ENCODE measurements at places on chromosomes 6 and 20.

GRCh38 chr6:48973491-48973890, 489.6 kb downstream of the MMUT start:
- DNase-seq: no peak

GRCh38 chr20:38935285-38935684, 9.1 kb downstream of the FAM83D start:
- DNase-seq: no peak

DNA sequence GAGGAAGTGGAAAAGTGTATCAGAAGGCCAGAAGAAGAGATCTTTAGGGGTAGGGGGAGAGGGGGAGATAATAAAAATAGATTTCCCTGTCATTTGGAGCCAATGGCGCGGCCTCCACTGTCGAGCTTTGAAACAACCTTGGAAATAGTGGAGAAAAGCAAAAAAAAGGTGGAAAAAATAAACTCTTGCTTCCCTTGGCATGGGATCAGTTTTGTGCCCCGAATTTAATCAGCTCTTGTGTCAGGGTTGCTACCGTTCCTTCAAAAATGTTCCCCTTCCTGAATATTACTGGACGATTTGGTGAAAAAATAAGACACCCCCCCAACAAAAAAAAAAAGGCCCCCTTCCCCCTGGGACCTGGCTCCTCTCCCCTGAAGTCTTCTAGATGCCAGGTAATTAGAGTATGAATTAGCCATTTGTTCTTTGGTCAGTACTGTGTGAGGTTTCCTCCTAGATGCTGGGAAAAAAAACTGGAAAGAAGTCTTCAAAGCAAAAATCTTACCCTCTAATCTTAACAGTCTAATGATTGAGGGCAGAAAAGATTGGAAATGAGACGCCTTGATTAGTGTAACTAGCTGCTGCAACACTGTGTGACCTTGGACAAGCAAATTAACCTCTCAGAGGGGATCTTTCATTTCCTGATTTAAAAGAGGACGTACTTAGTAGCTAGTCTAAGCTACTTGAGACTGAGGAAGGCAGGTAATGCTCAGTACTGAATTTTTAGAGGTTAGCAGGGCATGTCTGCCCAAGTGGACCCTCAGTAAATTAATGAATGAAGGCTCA, 872 bp upstream of the RBM39 start:
- peak; percentile 64 for DNase-seq

GRCh38 chr6:83884523-83884922, 25.0 kb downstream of the CYB5R4 start:
- DNase-seq: no peak

DNA sequence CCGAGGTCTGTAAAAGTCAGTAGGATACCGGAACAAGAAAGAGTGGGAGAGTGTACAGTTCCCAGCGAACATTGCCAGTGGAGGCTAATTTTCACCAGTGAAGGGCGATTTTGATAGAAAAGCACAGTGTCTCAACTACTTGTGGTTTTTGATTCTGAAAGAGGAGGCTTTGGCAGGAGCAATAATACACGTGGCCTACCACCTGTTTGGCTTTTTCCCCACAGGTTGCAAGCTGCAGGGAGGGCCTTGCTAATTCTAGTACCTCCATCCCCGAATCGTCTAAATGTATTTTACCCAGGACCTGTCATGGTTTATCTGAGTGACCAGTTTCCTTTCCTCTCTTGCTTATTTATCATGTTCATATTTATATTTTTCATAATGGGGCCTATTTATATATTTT, 3.3 kb upstream of the EFCAB8 start:
- no peak for DNase-seq

DNA sequence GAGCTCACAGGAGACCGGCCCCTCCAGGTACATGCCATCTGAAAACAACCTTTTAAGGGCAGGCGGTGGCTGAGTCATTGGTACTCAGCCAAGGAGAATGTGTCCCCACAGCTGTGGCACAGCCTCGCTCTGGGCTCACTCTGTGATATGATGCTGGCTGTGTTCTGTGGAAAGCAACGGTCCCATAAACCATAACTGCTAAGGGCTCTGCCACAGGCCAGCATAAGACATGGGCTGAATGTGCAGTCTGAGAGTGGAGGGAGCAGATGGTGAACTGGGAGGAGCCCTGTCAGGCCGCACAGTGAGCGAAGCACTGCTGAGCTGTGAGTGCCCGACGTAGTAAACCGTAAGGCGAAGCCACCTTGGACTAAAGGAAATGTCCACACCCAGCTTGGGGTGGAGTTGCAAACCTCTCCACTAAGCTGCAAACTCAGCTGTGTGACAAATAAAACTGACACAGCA, 375.8 kb downstream of the THBS2 start:
- DNase-seq: peak; percentile 13

GRCh38 chr20:22672191-22672590, 87.8 kb upstream of the FOXA2 start:
- no peak for DNase-seq

DNA sequence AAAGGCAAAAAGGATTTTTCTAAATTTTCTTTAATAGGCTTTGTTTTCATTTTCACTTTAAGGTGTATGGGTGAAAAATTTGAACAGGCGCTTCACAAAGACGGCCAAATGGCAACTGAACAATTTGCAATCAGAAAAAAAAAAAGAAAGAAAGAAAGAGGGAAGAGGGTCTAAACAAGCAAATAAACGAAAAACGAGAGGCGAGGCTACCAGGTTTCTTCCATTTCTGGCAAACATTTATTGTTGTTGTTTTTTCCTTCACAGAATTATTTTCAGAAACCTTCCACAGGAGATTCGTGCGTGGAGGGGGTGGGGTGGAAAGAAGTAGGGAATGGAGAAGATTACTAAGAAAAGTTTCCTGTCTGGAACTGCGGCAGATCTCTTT, 24.3 kb downstream of the POM121L2 start:
- DNase-seq: no peak

- no peak for DNase-seq
These were observed 46.5 kb upstream of the TRAF3IP2 start for GRCh38 chr6:111652156-111652555.

- DNase-seq: no peak
These were observed 164.0 kb upstream of the HEY2 start for GRCh38 chr6:125585470-125585869.

- DNase-seq: no peak
These were observed 268.2 kb upstream of the POU3F2 start for GRCh38 chr6:98566126-98566525.

DNA sequence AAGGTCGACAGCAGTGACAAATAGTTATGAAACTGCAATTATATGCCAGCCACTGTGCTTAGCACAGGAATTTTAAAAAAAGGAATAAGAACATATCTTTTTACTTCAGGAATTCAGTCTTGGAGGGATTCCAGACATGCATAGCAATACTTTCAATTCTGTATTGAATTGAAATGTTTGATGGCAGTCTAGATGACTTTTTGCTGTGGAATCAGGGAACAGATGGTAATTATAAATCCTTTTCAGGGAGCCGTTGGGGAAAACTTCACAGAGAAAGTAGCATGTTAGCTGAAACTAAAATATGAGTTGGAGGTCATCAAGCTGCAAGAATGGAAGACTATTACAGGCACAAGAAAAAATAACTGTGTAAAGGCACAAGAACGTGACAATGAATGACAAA, 74.8 kb downstream of the IMPG1 start:
- no peak for DNase-seq

DNA sequence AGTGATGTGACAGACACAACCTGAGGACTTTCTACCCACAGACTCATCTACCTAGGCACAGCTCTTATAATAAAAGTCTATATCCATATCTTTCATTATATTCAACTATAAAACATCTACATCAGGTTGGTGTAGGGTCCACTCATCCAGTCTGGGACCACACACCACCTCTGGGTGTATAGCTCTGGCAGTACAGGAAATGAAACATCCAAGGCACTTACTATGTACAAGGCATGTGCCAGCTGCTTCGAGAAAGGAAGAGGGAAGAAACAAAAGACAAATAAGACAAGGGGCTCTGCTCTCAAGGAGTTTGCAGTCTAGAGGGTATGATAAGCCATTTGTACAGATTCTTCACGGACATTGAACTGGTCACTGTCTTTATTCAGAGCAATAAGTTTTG, 18.6 kb downstream of the KIF13A start:
- no peak for DNase-seq

- DNase-seq: no peak
These were observed 294.7 kb downstream of the QKI start for GRCh38 chr6:163709255-163709654.

GRCh38 chr6:33868141-33868540, 64.3 kb upstream of the MLN start:
- no peak for DNase-seq

- no peak for DNase-seq
These were observed 59.1 kb upstream of the C20orf144 start for GRCh38 chr20:33602826-33603590.
